Prostate gland (tissue), 2 donors: ENCODE measurements at places on chromosomes 2 and 18. TPM values are rescaled to one million over a fixed set of nuclear protein-coding genes. Genes with fewer than 3 reads are reported as not detected.
A peak's percentile ranks its signal among the peaks of the same experiment; 100 is the strongest.

DNA sequence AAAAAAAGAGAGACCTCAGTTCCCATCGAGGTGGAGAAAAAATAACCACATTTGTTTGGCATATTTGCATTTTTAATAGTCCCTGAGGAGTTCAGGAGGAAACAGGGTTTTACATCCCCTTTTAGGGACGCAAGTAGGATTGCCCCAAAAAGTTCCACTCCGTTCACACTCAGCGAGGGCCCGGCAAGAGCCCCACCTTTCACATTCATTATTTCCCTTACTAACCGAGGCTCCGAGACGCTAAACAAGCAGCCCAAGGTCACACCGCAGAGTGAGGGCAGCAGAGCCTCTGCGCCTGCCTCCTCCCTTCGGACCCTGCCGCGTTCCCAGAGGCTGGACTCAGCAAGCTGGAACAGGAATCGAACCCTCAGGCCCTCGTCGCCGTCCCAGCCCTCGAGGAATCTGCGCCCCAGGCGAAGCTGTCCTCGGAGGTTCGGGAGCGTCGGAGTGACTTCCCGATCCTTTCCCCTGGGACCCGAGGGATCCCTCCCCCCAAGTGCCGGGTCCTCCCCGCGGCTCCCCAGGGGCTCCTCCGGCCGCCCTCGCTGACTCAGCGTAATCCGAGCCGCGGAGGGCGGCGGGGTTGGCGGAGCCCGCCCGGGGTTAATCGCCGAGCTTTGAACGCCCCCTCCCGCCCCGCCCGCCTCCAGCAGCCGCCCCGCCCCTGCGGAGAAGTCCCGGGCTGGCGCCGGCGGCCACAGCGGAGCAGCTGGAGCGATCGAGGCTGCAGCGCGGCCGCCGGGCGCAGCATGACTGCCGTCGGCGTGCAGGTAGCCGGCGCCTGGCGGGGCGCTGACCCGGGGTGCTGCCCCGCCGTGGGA, at the start of gene TMEM37:
Gene TMEM37 (plus strand): TSS at position 700 of the 821 bp plus-strand sequence. CDS start 50 bp downstream, at position 750.
- DNase-seq = no peak
- no peaks in the 10 kb centered on the region for H3K4me1 ChIP-seq
- H3K36me3 ChIP-seq = no peaks in the 10 kb centered on the region
- H3K27ac ChIP-seq = peak within 1 kb of the TSS; percentile 27
- no peaks in the 10 kb centered on the region for H3K27me3 ChIP-seq

DNA sequence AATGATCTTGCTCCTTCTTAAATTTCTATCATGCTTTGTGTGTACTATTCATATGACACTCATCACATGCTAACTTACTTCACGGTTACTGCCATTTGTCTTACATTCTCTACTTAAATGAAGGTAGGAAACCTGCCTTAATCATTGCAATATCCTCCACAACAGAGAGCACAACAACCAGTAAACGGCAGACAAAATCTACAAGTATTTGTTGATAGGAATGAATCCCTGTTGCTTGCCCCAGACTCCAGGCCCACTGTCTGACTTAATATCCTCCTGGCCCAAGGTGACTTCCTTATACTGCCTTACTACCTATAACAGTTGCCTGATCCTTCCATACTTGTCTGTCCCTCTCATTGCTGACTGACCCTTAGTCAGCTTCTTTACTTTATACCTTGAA, 3.5 kb downstream of the PPP3R1 start:
- H3K4me3 ChIP-seq = no peak overlapping the region
- DNase-seq = no peak
- H3K36me3 ChIP-seq = no peaks in the 10 kb centered on the region
- H3K4me1 ChIP-seq = peaks cover 6% of the 10 kb centered on the region
- no peaks in the 10 kb centered on the region for H3K27me3 ChIP-seq
- no peak overlapping the region for H3K27ac ChIP-seq

GRCh38 chr2:194745557-194746146, 911.4 kb upstream of the SLC39A10 start:
- no peaks in the 10 kb centered on the region for H3K36me3 ChIP-seq
- DNase-seq = no peak
- no peaks in the 10 kb centered on the region for H3K4me1 ChIP-seq
- H3K27ac ChIP-seq = no peak overlapping the region
- no peaks in the 10 kb centered on the region for H3K27me3 ChIP-seq

Gene PTPRN
- total RNA-seq = 0.09 TPM
